ENCODE measurements at places on chromosomes 2 and 18. TPM values are rescaled to one million over a fixed set of nuclear protein-coding genes. Genes with fewer than 3 reads are reported as not detected.

- H3K27ac ChIP-seq = no peak overlapping the region
- no peaks in the 10 kb centered on the region for H3K4me1 ChIP-seq
Measured at GRCh38 chr2:150211164-150211631, 276.3 kb downstream of the RND3 start.

DNA sequence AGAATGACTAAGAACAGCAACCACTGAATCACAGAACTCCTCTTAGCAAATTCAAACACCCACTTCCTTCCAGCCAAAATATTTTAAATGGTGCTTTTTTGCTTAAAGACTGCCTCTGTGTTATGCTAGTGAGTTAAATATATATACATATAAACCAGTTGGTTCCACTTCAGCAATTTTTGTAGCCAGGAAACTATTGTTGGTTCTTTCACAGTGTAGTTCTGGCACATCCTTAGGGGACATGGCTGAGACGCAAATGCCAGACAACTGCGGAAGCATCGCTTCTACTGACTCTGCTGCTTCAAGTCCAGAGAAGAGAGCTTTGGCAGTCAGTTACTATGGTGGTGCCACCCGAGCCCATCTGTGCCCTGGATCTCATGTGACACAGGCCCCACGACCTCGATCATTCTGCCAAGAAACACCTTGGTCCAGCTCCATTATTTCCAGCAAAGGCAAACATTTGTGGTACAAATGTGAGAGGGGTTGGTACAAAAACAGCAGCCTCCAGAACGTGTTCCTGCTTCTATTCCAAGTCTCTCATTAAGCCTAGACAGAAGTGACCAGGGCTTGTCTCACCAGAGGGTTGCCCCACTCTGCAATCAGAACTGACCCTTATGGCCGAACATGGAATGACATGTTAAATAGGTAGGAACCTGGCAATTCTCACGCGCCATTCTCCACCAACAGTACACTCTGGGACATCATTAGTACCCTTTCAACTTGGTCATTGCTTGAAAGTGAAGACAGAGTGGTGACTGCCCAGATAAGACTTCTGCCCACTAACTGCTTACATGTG is 117.8 kb upstream of the NRP2 start:
- no peak for DNase-seq
- no peak overlapping the region for H3K4me3 ChIP-seq
- H3K27me3 ChIP-seq = no peaks in the 10 kb centered on the region
- no peak overlapping the region for H3K27ac ChIP-seq
- H3K4me1 ChIP-seq = no peaks in the 10 kb centered on the region

DNA sequence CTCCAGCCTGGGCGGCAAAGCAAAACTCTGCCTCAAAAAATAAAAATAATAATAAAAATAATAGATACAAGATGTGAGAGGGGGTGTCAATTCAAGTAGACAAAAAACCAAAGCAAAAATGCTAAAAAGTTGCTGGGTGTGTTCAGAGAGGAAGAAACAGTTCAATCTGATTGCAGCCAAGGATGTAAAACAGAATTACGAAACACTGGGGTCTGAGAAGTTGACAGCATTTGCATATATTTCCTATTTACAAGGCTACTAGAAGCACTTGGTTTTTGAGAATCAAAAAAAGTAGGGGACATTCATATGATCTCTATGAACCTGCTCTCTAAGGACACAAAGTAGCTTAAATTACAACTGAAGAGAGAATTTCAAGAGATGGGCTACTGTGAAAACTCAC is 7.6 kb downstream of the TRIP12 start:
- H3K4me3 ChIP-seq = no peak overlapping the region
- H3K4me1 ChIP-seq = peaks cover 62% of the 10 kb centered on the region
- peaks cover 35% of the 10 kb centered on the region for H3K36me3 ChIP-seq
- no peak for DNase-seq
- H3K27me3 ChIP-seq = no peaks in the 10 kb centered on the region
- H3K27ac ChIP-seq = no peak overlapping the region

- H3K4me3 ChIP-seq = no peak overlapping the region
- H3K4me1 ChIP-seq = peaks cover 7% of the 10 kb centered on the region
- H3K27ac ChIP-seq = no peak overlapping the region
- no peak for DNase-seq
- no peaks in the 10 kb centered on the region for H3K36me3 ChIP-seq
- H3K27me3 ChIP-seq = no peaks in the 10 kb centered on the region
Measured at GRCh38 chr2:20643826-20644225, 7.1 kb downstream of the HS1BP3 start.

DNA sequence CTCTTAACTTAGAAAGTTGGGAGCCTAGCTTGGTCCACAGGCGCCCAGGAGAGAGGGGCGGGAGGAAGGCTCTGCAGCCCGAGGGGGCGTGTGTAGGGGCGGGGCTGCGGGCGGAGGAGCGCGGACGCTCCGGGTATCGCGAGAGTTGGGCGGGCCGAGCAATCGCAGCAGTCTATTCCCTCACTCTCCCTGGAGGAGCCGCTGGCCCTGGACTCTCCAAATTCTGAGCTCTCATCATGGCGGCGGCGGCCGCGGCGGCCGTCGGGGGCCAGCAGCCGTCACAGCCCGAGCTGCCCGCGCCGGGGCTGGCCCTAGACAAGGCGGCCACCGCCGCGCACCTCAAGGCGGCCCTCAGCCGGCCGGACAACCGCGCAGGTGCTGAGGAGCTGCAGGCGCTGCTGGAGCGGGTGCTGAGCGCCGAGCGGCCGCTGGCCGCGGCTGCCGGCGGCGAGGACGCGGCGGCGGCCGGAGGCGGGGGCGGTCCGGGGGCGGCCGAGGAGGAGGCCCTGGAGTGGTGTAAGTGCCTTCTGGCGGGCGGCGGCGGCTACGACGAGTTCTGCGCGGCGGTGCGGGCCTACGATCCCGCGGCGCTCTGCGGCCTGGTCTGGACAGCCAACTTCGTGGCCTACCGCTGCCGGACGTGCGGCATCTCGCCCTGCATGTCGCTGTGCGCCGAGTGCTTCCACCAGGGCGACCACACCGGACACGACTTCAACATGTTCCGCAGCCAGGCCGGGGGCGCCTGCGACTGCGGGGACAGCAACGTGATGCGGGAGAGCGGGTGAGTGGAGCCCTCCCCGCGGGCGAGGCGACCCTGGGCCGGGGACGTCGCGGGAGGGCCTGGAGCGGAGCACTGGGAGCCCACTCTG is at the start of gene UBR3:
Gene UBR3 (plus strand): TSS at position 183 of the 869 bp plus-strand sequence. CDS start 54 bp downstream, at position 237.
- H3K27ac ChIP-seq = peak within 1 kb of the TSS; percentile 86
- H3K4me3 ChIP-seq = peak within 1 kb of the TSS; percentile 82
- H3K27me3 ChIP-seq = no peaks in the 10 kb centered on the region
- peaks cover 51% of the 10 kb centered on the region for H3K4me1 ChIP-seq

DNA sequence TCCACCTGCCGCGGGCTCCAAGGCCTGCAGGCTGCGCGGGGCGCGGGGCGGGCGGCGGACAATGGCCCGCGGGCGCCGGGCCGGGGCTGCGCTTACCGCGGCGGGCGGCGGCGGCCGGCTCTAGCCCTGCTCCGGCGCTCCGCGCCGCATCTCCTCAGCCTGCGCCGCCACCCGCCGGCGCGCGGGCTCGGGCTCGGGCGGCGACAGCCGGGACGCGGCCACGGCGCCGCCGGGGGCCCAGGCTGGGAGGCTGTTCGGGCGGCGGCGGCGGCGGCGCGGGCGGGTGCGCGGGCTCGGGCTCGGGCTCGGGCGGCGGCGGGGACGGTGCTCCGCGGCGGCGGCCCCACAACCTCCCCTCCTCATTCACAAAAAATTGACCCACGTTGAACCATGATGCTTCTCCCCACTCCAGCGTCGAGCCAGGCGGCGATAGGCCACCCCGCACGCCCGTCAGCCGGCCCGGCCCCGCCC is at the start of gene HDAC4:
Gene HDAC4 (minus strand): TSS at position 425 of the 471 bp plus-strand sequence. CDS start 48,321 bp downstream, outside the sequence.
- H3K4me3 ChIP-seq = peak within 1 kb of the TSS; percentile 92
- peak within 1 kb of the TSS; percentile 97 for H3K27ac ChIP-seq
- peaks cover 49% of the 10 kb centered on the region for H3K4me1 ChIP-seq
- peaks cover 12% of the 10 kb centered on the region for H3K36me3 ChIP-seq
- no peak for DNase-seq

DNA sequence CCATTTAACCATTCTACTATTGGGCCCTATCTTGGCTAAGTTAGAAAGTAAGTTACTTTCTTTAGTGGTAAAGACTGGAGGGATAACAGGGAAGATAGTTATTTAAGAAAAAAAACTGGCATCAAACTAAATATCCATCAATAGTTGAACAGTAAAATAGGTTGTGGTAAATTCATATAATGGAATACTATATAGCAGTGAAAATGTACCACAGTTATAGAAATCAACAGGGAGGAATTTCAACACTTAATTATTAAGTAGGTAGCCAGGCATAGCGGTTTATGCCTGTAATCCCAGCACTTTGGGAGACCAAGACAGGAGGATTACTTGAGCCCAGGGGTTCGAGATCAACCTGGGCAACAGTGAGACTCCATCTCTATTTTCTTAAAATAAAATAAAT is 3.1 kb upstream of the SPAST start:
- peaks cover under 1% of the 10 kb centered on the region for H3K36me3 ChIP-seq
- no peaks in the 10 kb centered on the region for H3K27me3 ChIP-seq
- peaks cover 14% of the 10 kb centered on the region for H3K4me1 ChIP-seq
- DNase-seq = no peak
- no peak overlapping the region for H3K4me3 ChIP-seq

- no peak overlapping the region for H3K4me3 ChIP-seq
- H3K27ac ChIP-seq = no peak overlapping the region
- peaks cover 5% of the 10 kb centered on the region for H3K27me3 ChIP-seq
- no peak for DNase-seq
- H3K36me3 ChIP-seq = no peaks in the 10 kb centered on the region
- H3K4me1 ChIP-seq = no peaks in the 10 kb centered on the region
Measured at GRCh38 chr18:45540125-45540524, 75.2 kb upstream of the SLC14A2 start.

GRCh38 chr2:88874063-88874657 is 182.7 kb downstream of the RPIA start:
- no peak overlapping the region for H3K4me3 ChIP-seq
- H3K27ac ChIP-seq = no peak overlapping the region
- no peaks in the 10 kb centered on the region for H3K4me1 ChIP-seq
- DNase-seq = peak; percentile 69
- no peaks in the 10 kb centered on the region for H3K36me3 ChIP-seq

DNA sequence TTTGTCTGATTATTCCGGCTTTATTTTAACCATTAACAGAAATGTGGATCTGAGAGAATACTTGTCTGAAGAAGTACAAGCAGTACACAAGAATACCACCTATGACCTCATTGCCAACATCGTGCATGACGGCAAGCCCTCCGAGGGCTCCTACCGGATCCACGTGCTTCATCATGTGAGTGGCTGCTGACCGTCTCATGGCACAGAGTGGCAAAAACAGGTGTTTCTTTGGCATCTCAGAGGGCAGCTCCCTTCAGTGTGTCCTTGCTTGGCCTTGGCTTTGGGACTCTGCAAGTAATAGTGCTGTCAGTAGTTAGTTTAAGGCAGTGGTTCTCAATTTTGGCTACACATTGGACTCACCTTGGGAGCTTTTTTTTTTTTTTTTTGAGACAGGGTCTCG is 23.1 kb downstream of the SFTPB start:
- DNase-seq = no peak
- H3K36me3 ChIP-seq = peaks cover 63% of the 10 kb centered on the region
- H3K27ac ChIP-seq = no peak overlapping the region
- H3K27me3 ChIP-seq = no peaks in the 10 kb centered on the region
- H3K4me1 ChIP-seq = peaks cover 20% of the 10 kb centered on the region

DNA sequence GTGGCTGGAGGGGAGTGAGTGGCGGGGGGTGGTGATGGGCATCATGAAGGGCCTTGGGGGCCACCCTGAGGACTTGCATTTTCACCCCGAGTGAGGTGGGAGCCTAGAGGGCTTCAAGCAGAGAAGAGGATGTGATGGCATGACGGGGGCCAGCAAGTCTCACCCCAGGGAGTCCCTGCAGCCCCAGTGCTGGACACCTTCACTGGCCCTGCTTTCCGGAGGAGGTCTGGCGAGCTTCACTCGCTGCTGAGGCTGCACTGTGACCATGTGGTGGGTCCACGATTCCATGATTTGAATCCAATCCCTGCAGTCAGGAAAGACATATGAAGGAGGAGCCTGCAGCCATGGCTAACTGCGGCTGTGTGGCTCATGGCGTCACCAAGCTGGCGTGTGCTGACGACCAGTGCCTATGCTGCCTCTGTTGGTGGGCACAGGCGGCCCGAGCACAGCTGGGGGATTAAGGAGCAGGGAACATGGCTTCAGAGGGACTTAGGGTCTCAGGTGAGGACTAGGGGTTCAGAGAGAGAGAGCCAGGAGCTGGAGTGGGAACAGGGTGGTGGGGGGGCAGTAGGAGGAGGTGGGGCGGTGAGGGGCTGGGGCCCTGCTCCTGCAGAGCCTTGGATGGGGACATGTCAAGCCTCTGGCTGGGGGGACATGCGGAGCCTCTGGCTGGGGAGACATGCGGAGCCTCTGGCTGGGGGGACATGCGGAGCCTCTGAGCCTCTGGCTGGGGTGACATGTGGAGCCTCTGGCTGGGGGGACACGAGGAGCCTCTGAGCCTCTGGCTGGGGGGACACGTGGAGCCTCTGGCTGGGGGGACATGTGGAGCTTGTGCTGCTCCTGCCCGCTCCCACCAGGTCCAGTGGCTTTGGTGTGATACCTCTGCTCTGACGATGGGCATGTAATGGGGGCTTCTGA is 3.6 kb downstream of the ZAP70 start:
- H3K27me3 ChIP-seq = no peaks in the 10 kb centered on the region
- H3K27ac ChIP-seq = peak overlapping the region; percentile 99
- H3K4me1 ChIP-seq = peaks cover 80% of the 10 kb centered on the region
- peak overlapping the region; percentile 95 for H3K4me3 ChIP-seq
- peaks cover 70% of the 10 kb centered on the region for H3K36me3 ChIP-seq

DNA sequence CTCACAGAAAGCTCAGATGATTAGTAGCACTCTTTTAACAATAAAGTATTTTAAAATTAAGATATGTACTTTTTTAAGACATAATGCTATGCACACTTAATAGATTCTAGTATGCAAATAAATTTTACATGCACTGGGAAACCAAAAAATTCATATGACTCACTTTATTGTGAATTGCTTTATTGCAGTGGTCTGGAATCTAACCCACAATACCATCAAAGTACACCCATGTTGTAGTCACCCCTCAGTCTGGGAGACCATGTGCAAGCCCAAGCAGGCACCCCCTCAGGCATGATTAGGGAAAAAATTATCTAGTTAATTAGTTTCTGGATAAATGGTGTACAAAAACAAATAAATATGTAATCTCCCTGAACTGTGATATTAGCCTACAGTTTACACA is 649.0 kb upstream of the HS6ST1 start:
- H3K4me1 ChIP-seq = peaks cover 5% of the 10 kb centered on the region
- H3K27me3 ChIP-seq = no peaks in the 10 kb centered on the region
- no peak for DNase-seq
- no peaks in the 10 kb centered on the region for H3K36me3 ChIP-seq
- no peak overlapping the region for H3K4me3 ChIP-seq

- H3K4me1 ChIP-seq = no peaks in the 10 kb centered on the region
- DNase-seq = no peak
- H3K36me3 ChIP-seq = no peaks in the 10 kb centered on the region
- no peak overlapping the region for H3K4me3 ChIP-seq
- no peak overlapping the region for H3K27ac ChIP-seq
Measured at GRCh38 chr2:55371376-55371775, 48.3 kb downstream of the CCDC88A start.

Gene NCL
- total RNA-seq = 542 TPM

Gene AQP12A
- not detected for total RNA-seq

Gene SRD5A2
- total RNA-seq = not detected

Gene MARCO
- total RNA-seq = not detected

Gene IL1RL1
- total RNA-seq = 0.12 TPM

Gene LRP2
- 0.15 TPM for total RNA-seq

Gene RIF1
- 57.1 TPM for total RNA-seq

Gene AGXT
- not detected for total RNA-seq

Gene SULT1C4
- total RNA-seq = not detected

Gene TLX2
- 0.52 TPM for total RNA-seq

All from activated CD4-positive, alpha-beta T cell treated with anti-CD3 and anti-CD28 coated beads, Interleukin-2, amount 10 ng/mL, durations not matched to agents 7 days and 5 days (primary cell).